ENCODE measurements at places on chromosomes 5 and 9.

GRCh38 chr9:15187589-15187988, 119.4 kb downstream of the TTC39B start:
- no peak for DNase-seq

GRCh38 chr5:90932052-90932699, 373.6 kb downstream of the ADGRV1 start:
- DNase-seq, result no peak

GRCh38 chr5:29412979-29413378, 1780.5 kb upstream of the CDH6 start:
- no peak for DNase-seq

GRCh38 chr5:88845081-88845697, 37.8 kb downstream of the MEF2C start:
- no peak for DNase-seq

- no peak for DNase-seq
Observed at GRCh38 chr9:17942498-17942897, 363.6 kb downstream of the SH3GL2 start.

GRCh38 chr9:28120626-28121025, 547.3 kb upstream of the C9orf72 start:
- DNase-seq, result no peak

DNA sequence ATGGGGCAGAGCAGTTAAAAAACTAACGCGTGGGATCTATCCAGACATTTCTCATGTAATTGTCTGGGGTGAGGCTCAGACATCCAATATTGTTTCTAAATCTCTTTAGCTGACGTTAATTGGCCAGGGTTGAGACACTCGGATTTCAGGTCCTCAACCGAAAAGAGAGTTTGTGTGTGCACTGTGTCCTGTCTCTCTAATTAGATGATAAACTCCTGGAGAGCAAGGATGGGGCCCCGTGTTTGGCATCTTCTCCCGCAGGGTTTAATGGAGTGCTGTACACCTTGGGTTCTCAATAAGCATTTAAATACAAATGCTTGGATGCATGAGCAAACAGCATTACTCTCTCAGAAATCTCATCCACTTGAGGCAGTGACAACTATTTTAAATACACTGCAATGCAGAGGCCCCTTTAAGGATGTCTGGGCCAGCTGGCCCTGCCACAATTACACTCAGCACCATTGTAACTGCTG, 139.6 kb downstream of the MTX3 start:
- DNase-seq, result no peak

DNA sequence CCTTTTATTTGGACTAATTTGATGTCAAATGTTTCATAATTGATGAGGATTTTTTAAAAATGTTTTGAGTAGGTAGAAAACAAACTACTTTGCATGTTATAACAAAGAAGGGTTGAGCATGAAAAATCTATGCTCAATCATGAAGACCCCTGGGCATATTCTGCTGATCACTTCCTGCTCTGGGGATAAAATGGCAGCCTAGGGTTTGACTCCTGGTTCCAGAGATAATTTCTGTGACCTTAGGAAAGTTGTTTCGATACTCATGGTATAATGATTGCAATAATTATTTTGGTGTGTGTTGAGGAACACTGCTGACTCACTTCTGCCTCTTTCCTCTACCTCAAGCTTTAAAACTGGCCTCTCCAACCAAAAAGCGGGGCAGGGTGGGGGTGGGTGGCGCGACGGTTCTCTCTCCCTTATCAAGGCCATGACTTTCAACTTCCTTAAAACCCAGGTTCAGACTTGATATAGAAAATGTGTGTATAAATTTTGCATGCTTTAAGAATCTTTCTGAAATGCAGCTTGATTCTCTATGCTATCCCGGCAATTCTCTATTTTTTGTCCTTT, 6.0 kb upstream of the PIP5K1B start:
- DNase-seq, result no peak

DNA sequence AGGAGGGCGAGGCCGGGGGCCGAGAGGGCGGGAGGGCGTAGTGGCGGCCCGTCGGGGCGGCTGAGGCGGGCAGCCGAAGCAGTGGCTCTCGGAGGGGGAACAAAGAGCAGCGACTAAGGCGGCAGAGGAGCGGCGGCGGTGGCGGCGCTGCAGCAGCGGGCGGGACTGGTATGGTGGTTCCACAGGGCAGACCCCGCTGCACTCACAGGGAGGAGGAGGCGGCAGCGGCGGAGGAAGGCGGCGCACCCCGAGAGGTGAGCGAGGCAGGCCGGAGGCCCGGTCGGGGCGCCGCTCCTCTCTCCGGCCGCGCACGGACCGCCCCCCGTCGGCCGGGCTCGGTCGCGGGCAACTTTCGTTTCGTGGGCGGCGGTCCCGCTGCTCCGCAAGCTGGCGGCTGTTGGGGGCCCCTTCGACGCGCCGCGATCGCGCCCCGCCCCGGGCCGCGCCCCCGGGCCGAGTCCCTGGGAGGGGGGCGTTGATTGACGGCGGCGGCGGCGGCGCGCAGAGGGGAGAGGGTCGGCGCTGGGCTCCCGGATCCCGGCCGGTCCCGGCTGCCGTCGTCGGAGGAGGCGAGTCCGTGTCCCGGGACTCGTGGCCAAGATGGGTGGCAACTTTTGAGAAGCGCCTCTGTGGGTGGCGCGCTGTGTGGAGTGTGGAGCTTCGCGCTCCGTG, 467 bp downstream of the CNOT6 start:
- no peak for DNase-seq

GRCh38 chr5:167814828-167815227, 476.6 kb upstream of the WWC1 start:
- no peak for DNase-seq

DNA sequence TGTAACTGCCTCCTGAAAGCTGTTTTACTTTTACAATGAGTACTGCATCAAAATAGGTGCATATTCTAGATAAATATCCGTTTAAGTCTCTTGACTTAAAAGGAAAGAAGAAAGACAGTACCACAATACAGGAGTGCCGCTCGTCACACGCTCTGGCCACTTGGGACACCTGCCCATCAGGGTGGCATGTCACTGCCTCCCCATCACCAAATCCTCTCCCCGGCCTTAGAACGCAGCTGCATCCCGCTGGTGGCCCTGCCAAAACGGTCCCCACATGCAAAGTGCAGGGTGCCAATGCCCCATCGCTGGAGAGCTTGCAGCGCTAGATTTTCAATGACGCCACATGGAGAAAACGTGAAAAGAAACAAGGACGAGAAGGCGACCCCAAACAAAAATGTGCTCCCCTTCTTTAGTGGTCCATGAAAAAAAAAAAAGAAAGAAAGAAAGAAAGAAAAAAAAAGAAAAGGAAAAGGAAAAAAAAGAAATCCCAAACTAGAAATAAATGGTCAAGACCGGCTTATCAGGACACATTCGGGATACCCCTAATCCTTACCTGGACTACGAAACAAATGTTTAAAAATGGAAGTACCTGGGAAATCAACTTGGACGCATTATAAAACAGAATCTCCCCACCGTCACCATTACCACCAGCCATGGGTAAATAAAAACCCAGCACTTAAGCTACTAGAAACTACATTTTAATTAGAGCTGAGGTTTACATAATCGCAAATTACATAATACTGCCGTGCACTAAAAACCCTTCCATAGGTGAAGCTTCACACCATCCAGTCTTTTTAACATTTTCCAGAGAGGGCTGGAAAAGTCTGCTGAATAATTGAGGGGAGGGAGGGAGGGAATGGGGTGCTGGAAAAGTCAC, 1.0 kb downstream of the ANKH start:
- no peak for DNase-seq

GRCh38 chr5:138942861-138943260, 67.7 kb upstream of the LRRTM2 start:
- no peak for DNase-seq

- DNase-seq, result no peak
Observed at GRCh38 chr5:157729858-157730257, 1.4 kb upstream of the THG1L start.

DNA sequence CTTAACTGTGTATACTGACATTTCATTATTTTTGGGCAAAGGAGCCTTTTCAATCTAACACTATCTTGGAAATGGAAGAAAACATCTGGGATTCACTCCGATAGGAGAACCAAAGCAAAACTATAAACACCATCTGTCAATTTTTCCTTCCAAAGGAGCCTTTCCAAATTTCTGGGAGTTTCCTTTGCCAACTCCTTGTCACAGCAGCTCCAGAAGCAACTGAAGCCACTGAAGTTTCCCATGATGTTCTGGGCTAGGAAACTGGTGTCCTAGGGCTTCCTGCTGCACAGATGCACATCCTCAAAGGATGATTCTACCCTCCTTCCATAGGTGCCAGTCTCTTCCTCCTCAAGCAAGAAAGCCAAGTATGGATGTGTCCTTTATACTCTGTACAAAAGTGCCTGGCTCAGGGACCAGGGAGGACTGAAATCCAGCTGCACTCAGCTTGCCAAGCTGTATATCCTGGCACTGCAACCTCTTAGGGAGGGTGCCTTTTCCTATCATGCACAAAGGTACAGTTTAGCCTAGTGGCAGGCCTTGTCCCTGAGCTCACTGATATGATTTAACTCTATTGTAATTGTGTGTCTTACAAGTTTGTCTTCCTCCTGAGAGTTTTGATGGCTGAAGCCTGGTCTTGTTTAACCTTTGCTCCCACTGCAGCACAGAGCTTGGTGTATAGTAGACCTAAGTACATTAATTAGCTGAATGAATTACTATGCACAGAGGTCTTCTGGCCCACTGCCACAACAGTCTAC, 8.4 kb upstream of the UBAP1 start:
- DNase-seq, result no peak

DNA sequence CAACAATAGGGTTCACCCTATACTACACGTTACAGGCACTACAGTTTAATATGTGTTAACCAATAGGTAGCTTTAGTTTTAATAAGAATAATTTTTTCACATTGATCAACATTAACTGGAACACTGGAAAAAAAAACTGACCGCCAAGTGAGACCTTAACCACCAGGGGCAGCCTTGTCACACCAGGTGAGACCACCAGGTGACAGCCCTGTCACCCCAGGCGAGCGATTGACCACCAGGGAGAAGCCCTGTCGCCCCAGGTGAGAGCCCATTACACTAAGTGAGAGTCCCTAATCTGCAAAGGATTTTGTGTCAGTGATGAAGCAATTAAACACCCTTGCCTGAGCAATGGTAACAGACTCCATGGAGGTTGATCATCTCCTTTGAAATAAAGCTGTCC, 75.4 kb upstream of the SYK start:
- no peak for DNase-seq

DNA sequence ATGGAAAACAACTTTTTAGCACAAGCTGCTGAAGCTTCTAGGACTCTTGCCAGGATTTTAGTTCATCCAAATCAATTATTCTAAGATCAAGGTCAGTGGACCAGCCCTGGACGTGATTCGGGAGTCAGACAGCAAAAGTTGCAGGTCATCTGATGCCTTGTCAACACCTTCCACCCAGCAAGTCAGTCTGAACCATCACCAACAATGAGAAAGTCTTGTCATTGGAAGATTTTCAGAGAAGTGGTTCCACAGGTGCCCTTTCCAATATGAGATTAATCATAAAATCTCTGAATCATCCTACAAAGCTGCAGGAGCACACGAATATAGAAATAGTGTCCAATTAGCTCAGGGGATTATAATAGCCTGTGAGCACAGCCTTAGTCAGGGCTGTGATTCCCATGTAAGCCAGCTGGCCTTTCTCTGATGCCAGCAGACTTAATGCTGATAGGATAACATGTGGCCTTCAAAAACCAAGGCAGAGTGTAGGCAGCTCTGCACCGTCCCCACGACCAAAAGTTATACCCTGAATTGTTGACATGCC, 445.0 kb upstream of the TRPC7 start:
- no peak for DNase-seq

GRCh38 chr9:84154320-84154719, 173.7 kb downstream of the RMI1 start:
- DNase-seq, result no peak

DNA sequence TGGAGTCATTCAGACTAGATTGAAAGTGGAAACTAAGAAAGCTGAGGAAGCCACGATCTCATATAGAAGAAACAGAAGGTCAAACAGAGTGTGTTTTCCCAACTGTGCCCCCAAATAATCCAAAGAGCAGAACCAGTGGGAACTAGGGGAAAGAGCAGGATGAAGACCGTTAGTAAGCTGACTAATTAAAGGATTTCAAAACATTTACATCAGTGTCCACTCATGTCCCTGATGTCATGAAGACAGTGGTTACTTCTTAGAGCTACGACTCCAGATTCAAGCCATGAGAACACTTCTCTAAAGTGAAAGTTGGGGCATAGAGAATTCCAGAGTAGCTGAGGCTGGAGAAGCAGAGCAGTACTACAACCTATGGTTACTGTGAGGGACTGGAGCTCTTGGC, 119.6 kb upstream of the SLC12A2 start:
- DNase-seq, result no peak

- no peak for DNase-seq
Observed at GRCh38 chr5:160930406-160930805, 78.4 kb upstream of the ATP10B start.

DNA sequence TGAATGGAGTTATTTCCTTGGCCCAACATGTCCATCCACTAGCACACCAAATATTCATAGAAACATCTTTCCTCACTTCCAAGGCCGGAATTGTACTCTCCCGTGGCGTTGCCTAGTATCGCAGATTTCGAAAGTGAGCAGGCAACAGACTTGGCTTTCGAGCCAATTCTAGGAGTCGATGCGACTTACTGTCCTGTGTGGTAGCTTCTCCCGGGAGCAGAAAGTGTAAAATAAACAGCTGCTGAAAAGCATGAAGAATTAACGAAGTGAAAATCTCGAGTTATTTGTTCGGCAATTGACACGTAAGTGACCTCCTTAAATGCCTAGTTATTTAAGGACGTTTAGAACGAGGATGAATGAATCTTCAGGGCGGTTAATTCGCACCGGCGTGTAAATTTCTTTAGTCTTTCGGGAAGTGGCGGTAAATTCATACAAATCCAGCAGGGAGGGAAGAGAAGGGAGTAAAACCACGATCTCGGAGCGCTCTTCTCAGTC, 449 bp upstream of the PCSK5 start:
- no peak for DNase-seq

DNA sequence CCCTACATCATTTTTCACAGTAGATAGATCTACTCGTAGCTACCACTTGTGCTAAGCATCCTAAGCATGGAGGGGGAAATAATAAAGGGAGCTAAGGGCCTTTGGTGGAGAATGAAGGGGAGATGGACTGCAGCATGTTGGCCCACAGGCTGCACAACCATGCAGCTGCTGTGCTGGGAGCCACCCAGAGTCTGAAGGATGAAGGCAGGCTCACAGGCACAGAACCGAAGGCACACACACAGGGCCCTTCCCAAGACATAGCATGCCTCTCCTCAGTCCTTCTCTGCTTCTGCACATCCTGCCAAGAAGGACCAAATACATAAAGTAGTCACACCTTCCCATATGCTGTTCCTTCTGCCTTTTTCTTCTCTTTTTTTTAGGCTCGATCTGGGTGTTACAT, 6.6 kb downstream of the FAM193B start:
- DNase-seq, result no peak

DNA sequence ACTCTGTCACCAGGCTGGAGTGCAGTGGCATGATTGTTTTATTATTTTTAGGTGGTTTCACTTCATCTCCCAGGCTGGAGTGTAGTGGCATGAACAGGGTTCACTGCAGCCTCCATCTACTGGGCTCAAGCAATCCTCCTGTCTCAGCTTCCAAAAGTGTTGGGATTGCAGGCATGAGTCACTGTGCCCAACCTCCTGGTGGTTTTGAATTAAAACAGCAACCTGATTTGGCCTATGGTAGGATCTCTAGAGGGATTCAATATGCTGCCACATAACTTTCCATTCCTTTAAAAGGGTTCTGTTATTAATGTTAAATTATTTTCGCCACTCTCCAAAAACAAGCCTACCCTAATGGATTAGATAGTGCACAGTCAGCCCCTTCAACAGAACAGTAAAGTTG, 9.9 kb upstream of the HSPA4 start:
- DNase-seq, result no peak

GRCh38 chr5:163706053-163706771, 200.8 kb downstream of the MAT2B start:
- no peak for DNase-seq
